ENCODE measurements at places on chromosomes 3 and 15. TPM values are rescaled to one million over a fixed set of nuclear protein-coding genes. Genes with fewer than 3 reads are reported as not detected.

DNA sequence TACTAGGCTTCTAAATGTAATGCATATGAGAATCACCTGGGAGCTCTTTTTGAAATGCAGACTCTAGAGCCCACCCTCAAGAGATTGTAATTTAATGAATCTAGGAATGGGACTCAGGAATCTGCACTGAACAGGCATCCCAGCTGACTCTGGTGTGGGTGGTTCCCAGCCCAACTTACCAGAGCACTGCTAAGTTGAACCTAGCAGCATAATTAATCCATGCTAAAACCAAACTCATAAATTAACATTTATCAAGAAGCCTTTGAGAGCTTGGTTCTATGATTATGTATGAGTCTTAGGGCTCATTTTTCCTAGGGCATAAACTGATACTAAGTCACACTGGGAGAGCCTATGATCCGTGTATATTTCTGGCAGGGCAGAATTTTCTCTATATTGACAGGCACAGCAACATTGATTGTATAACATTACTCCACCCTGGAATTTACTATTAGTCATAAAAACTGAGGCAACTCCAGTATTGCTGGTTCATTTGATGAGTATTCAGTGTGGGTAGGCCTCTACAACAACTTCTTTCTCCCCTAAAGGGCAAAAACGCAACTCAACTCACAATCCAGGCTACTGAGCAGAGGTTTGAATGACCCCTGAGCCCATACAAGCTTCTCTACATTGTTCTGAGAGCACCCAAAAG lies 10.7 kb upstream of the CSTA start:
- DNase-seq: no peak

The C2CD4A gene
- total RNA-seq: 0.28 TPM

GRCh38 chr15:95086531-95087252 lies 855.3 kb downstream of the MCTP2 start:
- no peak for DNase-seq

The ARGFX gene
- total RNA-seq: not detected

- DNase-seq: no peak
These were observed 819 bp upstream of the RPL24 start for GRCh38 chr3:101687142-101687931.

DNA sequence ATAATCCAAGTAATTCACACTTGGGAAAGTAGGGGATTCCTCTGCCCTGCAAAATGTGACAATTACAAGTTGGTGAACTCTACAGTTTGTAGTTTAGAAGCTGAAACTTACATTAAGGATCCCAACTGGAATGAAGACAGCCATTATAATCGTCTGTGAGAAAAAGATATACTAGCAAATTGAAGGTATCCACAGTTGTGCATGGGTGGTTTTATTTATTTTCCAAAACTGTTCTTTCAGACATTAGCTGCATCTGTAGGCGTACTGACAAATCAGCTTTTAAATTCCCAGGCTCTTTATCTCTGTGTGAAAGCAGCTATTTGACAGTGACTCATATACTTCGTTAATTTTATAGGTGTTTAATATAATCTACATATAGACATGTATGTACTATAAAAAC lies 12.5 kb upstream of the ISL2 start:
- no peak for DNase-seq
